Activated CD8-positive, alpha-beta T cell treated with anti-CD3 and anti-CD28 coated beads, Interleukin-2, amount 10 ng/mL, durations not matched to agents 7 days and 5 days (primary cell): ENCODE measurements at places on chromosomes 2 and 18.
A peak's percentile ranks its signal among the peaks of the same experiment; 100 is the strongest.

- H3K27ac ChIP-seq = no peak overlapping the region
- no peaks in the 10 kb centered on the region for H3K36me3 ChIP-seq
- no peak for DNase-seq
- peaks cover 10% of the 10 kb centered on the region for H3K27me3 ChIP-seq
- no peaks in the 10 kb centered on the region for H3K4me1 ChIP-seq
Observed at GRCh38 chr18:63004466-63005089, 289.2 kb downstream of the PHLPP1 start.

DNA sequence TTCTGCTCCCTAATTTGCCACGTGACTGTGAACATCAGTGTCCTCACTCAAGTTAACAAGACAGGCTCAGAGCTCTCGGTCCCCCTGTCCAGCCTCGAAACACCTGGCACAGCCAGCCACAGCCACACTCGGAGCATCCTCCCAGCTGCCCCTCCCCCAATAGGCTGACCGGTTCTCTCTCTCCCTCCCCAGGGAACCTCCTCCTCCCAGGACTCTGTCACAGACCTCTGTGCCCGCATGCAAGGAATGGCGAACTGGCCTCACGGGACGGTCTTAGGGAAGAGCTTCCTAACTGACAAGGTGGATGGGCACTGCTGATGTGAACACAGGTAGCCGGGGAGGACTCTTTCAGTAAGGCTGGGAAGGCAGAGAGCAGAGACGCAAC lies 18.8 kb downstream of the CYP26B1 start:
- no peak overlapping the region for H3K27ac ChIP-seq
- peaks cover 3% of the 10 kb centered on the region for H3K27me3 ChIP-seq
- peaks cover 5% of the 10 kb centered on the region for H3K4me1 ChIP-seq
- no peaks in the 10 kb centered on the region for H3K36me3 ChIP-seq

DNA sequence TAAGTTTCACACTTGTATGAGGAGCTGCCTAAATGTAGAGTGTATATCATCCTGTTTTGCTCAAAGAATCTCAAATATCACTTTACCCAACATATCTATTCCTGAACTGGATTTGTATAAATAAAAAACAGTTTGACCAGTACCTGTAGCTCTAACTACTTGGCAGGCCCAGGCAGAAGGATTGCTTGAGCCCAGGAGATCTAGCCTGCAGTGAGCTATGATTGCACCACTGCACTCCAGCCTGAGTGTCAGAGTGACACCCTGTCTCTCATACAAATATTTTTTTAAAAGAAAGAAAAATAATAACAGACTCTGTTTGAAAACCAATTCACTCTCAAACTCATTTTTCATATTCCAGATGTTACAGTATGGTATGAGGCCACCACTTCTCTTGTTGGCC lies 7.7 kb upstream of the LIMS2 start:
- H3K27ac ChIP-seq = no peak overlapping the region
- no peaks in the 10 kb centered on the region for H3K36me3 ChIP-seq
- no peak overlapping the region for H3K4me3 ChIP-seq
- peaks cover 18% of the 10 kb centered on the region for H3K27me3 ChIP-seq
- DNase-seq = no peak

DNA sequence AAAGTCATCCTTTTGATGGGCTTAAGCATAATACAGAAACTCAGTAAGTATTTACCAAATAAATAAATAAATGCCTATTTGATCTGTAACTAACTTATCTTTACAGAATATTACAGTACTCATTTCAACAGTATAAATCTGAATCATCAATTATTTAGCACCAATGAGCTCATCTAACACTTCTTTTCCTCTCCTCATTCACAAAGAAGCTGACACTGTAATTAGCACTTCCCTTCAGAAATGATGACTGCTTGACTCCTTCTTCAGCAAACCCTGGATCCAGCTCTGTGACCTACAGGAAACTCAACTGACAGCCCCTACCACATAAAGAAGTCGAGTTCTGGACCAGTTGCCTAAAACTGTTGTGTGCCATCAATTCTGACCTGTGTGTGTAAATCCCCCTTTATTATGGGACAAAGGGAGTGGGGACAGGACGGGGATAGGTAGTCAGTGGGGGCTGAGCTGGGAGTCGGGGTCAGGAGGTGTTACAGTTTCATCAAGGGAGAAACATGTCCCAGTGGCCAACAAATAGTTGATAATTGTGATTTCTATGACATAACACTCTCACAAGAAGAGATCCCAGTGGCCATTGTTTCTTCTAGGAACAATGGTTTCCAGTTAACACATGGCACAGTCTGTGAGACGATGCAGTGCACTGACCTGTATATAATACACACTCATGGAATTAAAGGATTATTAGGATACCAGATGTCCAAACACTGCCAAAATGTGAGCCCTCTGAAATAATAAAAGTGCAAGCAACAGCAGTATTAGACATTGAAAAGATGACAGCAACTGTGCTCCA lies 68.7 kb downstream of the STK39 start:
- peaks cover 64% of the 10 kb centered on the region for H3K4me1 ChIP-seq
- H3K27ac ChIP-seq = no peak overlapping the region
- no peak overlapping the region for H3K4me3 ChIP-seq
- no peak for DNase-seq

DNA sequence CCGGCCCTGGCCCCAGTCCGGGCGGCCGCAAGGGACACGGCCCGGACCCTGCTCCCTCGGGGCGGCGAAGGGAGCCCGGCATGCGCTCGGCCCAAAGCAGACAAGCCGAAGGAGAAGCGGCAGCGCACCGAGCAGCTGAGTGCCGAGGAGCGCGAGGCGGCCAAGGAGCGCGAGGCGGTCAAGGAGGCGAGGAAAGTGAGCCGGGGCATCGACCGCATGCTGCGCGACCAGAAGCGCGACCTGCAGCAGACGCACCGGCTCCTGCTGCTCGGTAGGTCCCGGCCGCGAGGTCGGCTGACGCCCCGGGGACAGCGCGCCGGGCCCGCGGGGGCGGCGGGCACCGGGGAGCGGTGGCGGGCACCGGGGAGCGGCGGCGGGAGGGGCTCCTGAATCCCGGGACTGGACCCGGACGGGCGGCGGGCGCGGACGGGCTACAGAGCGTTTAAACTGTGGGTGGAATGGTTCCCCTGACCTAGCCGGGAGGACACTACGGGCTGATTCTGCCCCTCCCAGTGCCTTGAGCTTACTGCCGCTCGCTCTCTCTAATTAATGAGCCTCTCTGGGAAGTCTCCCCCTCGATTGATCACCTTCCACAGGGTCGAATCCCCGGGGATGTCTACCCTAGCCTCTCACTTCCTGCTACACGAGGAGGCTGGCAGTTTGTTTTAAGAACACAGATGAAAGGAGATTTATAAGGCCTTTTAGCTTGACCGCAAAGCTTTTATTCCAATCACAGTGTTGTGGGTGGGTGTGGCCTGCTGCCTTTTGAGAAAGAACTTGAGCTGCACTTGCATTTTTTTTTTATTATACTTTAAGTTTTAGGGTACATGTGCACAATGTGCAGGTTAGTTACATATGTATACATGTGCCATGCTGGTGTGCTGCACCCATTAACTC lies 853 bp downstream of the GNAL start:
- no peaks in the 10 kb centered on the region for H3K36me3 ChIP-seq
- H3K27ac ChIP-seq = no peak overlapping the region
- peaks cover 23% of the 10 kb centered on the region for H3K27me3 ChIP-seq
- peak overlapping the region; percentile 29 for H3K4me3 ChIP-seq

- H3K27ac ChIP-seq = no peak overlapping the region
- DNase-seq = no peak
- H3K27me3 ChIP-seq = no peaks in the 10 kb centered on the region
- no peak overlapping the region for H3K4me3 ChIP-seq
Observed at GRCh38 chr2:64251497-64252250, 107.5 kb upstream of the PELI1 start.

GRCh38 chr2:219919506-219919905 lies 292.1 kb downstream of the SLC4A3 start:
- no peaks in the 10 kb centered on the region for H3K36me3 ChIP-seq
- no peak overlapping the region for H3K4me3 ChIP-seq
- no peaks in the 10 kb centered on the region for H3K27me3 ChIP-seq
- H3K27ac ChIP-seq = no peak overlapping the region

DNA sequence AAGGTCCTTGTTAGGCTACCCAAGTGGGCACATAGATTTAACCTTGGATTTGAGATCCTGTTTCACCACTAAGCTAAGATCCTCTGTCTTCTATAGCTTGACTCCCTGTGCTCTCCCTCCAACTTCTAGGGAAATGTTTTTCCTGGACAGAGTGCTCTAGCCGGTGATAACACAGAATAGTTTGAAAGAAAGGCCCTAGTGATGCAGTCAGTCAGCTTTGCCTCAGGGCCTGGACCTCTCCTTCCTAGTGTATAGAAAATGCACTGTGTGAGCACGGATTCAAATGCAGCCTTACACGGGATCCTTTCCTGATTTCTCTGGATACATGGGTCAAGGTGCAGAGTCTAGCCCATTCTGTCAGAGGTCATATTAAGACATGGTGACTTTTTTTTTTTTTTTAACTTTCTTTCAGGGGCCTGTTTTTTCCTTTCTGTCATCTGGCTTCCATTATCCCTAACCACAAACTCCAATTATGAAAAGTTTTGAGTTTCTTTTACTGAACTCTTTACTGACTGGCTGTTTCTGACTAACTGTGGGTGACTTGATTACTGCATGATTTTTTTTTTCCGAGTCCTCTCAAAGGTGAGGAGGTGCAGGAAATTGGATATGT lies 122.6 kb downstream of the LRP1B start:
- H3K4me3 ChIP-seq = no peak overlapping the region
- no peak for DNase-seq
- H3K27me3 ChIP-seq = no peaks in the 10 kb centered on the region
- H3K4me1 ChIP-seq = no peaks in the 10 kb centered on the region
- H3K27ac ChIP-seq = no peak overlapping the region
- no peaks in the 10 kb centered on the region for H3K36me3 ChIP-seq

DNA sequence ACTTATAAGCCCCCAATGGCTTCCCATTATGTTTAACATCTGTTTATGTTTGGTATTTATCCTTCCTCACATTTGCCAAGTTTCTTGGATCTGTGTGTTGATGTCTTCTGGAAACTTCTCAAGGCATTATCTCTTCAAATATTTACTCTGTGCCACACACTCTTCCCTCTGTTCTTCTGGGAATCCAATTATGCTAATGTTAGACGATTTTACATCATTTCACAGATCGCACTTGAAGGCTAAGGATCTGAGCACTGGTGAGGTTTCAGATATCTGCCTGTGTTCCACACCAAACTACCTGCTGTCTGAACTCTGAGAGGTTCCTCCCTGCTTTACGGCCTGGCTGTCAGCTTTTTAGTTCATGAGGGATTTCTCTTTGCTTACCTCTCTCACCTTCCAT lies 10.1 kb downstream of the AOX1 start:
- H3K4me3 ChIP-seq = no peak overlapping the region
- no peaks in the 10 kb centered on the region for H3K4me1 ChIP-seq
- peaks cover 29% of the 10 kb centered on the region for H3K27me3 ChIP-seq
- H3K36me3 ChIP-seq = no peaks in the 10 kb centered on the region

- H3K27me3 ChIP-seq = peaks cover 13% of the 10 kb centered on the region
Observed at GRCh38 chr2:60385648-60386047, 167.8 kb downstream of the BCL11A start.

- H3K36me3 ChIP-seq = no peaks in the 10 kb centered on the region
- no peak for DNase-seq
- H3K27me3 ChIP-seq = peaks cover 6% of the 10 kb centered on the region
- no peak overlapping the region for H3K27ac ChIP-seq
Observed at GRCh38 chr2:62660582-62661262, 44.8 kb upstream of the EHBP1 start.

GRCh38 chr18:35430721-35431373 lies 53.7 kb upstream of the ZNF396 start:
- H3K27me3 ChIP-seq = peaks cover 6% of the 10 kb centered on the region
- no peak overlapping the region for H3K4me3 ChIP-seq
- no peaks in the 10 kb centered on the region for H3K36me3 ChIP-seq

GRCh38 chr2:157181234-157181633 lies 76.3 kb upstream of the GALNT5 start:
- H3K27ac ChIP-seq = no peak overlapping the region
- H3K27me3 ChIP-seq = no peaks in the 10 kb centered on the region
- no peak for DNase-seq
- no peaks in the 10 kb centered on the region for H3K36me3 ChIP-seq
- H3K4me1 ChIP-seq = peaks cover 7% of the 10 kb centered on the region
- no peak overlapping the region for H3K4me3 ChIP-seq

DNA sequence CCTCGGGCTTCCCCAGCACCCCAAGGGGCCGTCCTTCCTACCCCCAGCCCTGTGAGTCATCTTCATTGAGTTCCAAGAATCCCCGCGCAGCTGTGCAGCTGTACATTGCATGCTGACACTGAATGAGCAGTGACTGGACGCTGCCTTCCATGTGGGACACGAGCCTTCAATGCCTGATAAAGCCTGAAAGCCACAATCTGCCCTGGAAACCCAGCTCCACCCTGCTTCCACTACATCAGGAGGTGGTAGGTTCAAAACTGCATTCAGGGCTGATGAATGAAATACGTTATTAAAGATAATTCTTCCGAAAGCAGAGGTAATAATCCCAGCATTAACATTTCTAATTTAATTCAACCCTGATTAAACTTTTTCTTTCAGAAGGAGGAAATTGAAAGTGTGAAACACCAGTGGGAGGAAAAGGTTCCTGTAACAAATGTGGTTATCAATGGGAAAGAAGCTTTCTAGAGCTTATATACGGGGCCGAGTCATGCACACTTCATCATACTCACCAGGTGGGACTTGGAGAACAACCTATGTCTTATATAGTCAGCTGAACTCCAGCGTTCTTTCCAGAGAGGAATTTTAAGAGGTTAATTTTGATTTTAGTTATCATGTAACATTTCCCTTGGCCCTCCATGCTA lies 360.1 kb downstream of the LPIN1 start:
- H3K4me3 ChIP-seq = no peak overlapping the region
- H3K36me3 ChIP-seq = peaks cover 2% of the 10 kb centered on the region
- peaks cover 27% of the 10 kb centered on the region for H3K4me1 ChIP-seq
- DNase-seq = no peak
- H3K27me3 ChIP-seq = no peaks in the 10 kb centered on the region

DNA sequence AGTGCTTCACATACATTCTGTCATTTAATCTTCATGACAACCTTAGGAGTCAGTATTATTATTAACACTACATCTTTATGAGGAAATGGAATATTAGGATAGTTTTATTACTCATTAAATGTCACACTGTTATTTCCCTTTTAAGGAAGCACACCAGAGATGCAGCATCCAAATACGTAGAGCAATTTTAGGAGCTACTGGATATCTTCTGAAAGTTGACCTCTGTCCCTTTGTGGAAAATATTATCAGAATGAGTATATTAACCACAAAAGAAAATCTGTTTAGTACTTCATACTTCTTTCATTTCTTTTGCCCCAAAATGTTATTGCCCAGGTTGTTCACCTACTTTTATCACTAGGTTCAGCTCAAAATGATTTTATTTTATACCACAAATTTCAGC lies 72.9 kb upstream of the APCDD1 start:
- peaks cover 4% of the 10 kb centered on the region for H3K27me3 ChIP-seq
- no peak overlapping the region for H3K27ac ChIP-seq
- no peaks in the 10 kb centered on the region for H3K36me3 ChIP-seq
- no peak for DNase-seq
- no peaks in the 10 kb centered on the region for H3K4me1 ChIP-seq

- peaks cover 4% of the 10 kb centered on the region for H3K27me3 ChIP-seq
- H3K27ac ChIP-seq = no peak overlapping the region
- no peak overlapping the region for H3K4me3 ChIP-seq
- H3K4me1 ChIP-seq = no peaks in the 10 kb centered on the region
Observed at GRCh38 chr2:40436093-40436475, 15.8 kb downstream of the SLC8A1 start.
